ENCODE measurements at places on chromosomes 7 and 10.

GRCh38 chr7:45689011-45689796 lies 115.0 kb downstream of the ADCY1 start:
- no peak for DNase-seq

DNA sequence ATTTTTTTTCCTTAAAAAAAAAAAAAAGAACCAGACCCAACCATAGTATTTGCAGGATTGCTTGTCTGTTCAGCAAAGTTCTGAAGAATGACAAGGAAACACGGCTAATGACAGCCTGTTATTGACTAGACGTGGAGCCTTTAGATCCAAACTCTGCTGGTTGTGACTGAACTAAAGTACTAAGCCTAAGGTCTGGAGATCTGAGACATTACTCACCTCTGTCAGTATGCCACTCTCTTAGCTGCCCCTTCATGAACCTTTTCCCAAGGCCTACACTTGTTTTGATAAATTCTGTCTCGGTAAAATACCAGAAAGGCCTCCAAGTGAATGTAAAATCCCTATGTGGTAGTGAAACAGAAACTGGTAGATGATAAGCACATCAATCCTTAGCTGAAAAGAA lies 101.0 kb downstream of the CABCOCO1 start:
- DNase-seq: no peak

- no peak for DNase-seq
Measured at GRCh38 chr10:62590306-62590705, 214.2 kb upstream of the ADO start.

GRCh38 chr7:43570688-43571365 lies 12.1 kb upstream of the STK17A start:
- DNase-seq: no peak

- no peak for DNase-seq
Measured at GRCh38 chr7:78253850-78254725, 455.5 kb downstream of the PHTF2 start.

DNA sequence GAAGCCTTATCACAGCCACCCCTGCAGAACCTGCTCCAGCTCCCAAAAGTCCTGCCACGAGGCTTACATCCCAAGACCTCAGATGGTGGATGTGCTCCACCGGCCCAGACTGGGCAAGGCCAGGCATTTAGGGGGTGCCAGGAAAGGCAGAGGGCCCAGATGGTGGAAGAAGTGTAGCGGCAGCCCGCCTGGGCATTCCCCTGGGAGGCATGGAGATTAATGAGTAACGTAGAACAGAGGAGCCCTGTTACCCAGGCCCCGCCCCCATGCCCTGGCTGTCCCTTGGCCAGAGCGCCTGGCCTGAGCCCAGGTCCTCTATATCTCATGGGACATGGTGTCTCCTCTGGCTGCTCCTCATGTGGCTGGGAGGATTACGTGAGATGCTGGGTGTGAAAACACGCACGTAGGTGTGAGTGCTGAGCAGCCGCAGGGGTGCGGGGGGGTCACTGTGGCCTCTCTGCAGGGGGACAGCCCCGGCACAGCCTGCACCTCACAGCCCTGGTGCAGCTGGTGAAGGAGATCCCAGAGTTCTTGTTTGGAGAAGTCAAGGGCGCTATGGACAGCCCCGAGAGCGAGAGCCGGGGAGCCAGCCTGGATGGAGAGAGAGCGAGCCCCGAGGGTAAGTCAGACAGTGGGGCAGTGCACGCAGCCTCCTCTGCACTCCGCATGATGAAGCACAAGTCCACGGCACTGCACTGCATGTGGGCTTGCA lies 52.9 kb downstream of the ZNF467 start:
- DNase-seq: no peak

- DNase-seq: no peak
Measured at GRCh38 chr10:4557469-4557868, 268.5 kb upstream of the AKR1E2 start.

DNA sequence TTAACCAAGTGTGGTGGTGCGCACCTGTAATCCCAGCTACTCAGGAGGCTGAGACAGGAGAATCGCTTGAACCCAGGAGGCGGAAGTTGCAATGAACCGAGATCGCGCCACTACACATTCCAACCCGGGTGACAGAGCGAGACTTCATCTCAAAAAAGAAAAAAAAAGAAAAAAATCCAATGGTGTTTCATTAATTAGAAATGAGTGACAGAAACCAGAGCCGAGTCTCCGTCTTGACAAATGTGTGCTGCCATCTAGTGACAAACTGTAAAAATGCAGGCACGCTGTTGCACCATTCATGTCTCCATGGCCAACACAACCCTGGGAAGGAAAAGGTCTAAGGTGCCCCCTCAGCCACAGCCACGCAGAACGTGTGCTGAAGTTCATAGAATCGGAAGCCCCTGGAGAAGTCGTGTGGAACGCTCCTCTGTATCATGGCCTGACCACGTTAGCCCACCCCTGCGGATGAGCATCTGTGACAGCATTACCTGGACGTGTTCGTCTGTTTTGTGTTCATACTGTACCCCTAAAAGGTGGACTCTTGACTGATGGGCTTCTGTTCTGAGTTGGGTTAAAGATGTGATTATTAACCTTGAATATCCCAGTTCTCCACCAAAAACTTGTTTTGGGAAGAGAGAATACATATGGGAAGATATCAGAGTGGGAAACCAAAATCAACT lies 94.9 kb downstream of the LYZL2 start:
- DNase-seq: no peak

DNA sequence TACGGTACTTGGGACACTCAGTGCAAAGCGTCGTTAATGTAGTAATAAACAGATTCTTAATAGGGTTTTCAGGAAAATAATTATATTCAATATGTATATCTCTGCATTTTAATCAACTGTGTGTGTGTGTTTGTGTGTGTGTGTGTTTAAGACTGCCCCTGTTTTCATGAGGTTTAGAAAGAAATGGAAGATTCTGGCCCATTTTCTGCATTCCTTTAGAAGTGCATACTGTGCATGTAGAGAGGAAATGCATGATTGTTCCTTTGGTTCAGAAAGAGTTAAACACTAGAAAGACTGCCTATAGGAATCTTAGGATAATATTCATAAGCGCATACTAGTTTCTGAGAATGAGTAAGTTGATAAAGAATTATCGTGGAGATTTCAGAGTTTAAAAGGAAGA lies 975 bp downstream of the CNTNAP2 start:
- DNase-seq: no peak

GRCh38 chr10:103616705-103617601 lies 123.4 kb downstream of the NEURL1 start:
- DNase-seq: peak; percentile 61

DNA sequence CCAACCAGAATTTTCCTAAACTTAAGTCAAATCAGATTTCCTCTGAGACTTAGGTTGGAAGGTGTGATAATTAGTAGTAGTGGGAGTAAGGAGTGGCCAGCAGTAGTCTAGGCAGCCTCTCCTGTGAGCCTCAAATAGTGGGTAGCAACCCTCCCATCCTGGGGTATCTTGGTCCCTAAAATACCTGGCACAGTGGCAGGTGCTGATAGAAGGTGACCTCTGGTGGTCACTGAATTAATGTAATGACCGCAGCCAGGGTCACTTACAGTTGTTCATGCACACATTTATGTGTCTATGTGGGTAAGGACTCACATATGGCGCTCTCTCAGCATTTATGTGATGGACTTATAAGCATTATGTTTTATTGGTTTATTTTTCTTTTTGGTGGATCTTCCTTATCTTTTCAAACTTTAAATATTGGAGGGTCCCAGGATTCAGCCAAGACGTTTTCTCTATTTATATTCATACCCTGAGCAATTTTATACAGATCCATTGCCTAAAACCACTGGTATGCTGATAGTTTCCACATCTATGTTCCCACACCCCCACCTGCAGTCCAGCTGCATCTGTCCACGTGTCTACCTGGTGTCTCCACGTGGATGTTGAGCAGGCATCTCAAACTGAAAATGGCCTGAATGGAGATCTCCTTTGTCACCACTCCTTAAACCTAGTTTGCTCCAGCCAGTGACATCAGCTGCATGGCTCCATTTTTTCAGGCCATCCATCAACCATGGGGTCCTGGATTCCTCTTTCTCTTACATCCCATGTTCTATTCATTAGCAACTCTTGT lies 18.3 kb downstream of the BMPER start:
- no peak for DNase-seq

GRCh38 chr7:95045236-95045923 lies 138.0 kb downstream of the PPP1R9A start:
- DNase-seq: no peak

- DNase-seq: no peak
Measured at GRCh38 chr7:155529845-155530244, 16.5 kb downstream of the CNPY1 start.

GRCh38 chr10:97805949-97806348 lies 34.1 kb upstream of the SFRP5 start:
- no peak for DNase-seq

- DNase-seq: peak; percentile 72
Measured at GRCh38 chr10:33334805-33335550, 511 bp upstream of the NRP1 start.

DNA sequence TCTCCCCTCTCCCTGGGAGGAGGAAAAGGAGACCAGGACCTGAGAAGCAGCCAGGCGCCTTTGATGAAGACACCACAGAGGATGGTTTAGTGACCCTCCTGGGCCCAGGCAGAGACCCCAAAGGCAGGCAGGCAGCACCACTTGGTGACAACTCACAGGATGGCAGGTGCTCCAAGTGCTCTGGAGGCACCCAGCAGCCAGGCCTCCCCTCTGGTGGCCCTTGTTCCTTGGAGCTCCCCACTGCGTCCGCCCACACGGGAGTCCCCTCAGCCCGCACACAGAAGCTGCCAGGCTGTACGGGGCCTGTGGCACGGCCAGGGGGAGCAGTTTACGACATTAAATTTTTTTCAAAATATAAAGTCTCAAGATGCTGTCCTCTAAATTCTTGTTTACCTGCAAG lies 607.1 kb upstream of the FOXK1 start:
- DNase-seq: no peak

GRCh38 chr7:69962186-69963065 lies 364.2 kb downstream of the AUTS2 start:
- no peak for DNase-seq

- no peak for DNase-seq
Measured at GRCh38 chr7:128164061-128164954, 76.8 kb upstream of the LEP start.

DNA sequence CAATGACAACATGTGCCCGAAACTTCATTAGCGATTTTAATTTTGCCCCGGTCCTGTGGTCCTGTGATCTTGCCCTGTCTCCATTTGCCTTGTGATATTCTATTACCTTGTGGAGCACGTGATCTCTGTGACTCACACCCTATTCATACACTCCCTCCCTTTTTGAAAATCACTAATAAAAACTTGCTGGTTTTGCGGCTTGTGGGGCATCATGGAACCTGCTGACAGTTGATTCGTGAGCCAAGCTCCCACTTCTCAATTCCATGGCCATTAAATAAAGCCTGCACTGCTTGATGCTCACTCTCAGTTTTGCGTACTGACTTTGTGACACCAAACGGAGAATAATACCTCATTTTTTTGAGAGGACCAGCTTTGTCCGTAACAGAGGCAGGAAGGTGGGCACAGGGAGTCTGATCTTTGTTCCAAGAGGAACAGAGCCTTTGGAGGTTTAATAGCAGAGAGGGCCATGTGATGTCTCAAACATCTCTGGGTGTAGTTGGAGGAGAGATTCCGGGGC lies 3.8 kb upstream of the ADAMTS14 start:
- no peak for DNase-seq

DNA sequence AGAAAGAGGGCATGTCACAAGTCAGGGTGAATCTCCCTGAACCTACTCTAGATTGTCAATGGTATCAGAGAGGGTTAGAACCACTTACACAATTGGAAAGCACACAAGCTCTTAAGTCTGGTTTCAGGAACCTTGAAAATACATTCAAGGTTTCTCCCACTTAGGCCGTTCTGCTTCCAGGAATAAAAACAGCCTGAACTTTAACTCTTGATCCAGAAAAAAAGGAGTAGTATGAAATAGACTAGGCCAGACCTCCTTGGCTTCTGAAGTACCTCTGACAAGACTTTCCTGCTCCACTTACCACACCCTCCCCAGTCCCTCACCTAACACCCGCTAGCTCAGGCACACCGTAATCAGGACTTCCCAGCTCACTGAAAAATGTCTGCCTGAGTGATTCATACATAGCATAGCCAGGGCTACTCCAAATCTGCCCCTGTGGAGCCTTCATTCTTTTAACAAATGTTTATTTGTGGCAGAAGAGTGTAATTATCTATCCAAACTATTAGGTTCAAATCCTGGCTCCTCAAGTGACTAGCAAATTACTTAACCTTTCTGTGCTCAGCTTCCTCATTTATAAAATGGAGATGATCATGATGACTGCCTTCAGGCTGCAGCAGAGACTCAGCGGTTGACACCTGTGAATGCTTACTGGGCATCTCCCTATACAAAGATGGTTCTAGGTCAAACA lies 30.3 kb upstream of the IL6 start:
- DNase-seq: no peak

DNA sequence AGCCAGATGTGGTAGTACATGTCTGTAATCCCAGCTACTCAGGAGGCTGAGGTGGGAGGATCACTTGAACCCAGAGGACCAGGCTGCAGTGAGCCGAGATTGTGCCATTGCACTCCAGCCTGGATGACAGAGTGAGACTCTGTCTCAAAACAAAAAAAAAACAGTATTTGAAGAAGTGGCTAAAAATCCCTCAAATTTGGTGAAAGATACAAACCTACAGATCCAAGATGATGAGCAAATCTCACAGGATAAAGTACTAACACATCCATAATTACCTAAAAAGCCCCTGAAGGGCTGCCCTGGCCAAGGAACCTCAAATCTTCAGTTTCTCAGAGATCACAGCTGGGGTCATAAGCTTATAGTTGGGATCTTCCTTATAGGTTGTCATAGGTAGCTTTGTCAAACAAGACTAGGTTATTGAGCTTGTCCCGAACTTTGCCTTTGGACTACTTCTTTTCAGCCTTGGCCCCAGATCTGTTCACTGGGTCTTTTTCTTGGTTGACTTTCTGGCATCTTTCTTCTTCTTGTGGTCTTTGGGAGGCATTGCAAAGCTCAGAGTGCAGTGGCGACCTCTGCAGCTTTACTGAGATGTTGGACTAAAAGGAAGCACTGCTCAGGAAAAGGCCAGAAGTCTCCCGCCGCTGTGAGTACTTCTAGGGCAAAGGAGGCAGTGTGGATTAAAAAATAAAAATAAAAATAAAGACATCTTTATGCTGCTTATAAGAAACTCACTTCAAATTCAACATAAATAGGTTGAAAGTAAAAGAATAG lies 28.6 kb upstream of the SAR1A start:
- no peak for DNase-seq

DNA sequence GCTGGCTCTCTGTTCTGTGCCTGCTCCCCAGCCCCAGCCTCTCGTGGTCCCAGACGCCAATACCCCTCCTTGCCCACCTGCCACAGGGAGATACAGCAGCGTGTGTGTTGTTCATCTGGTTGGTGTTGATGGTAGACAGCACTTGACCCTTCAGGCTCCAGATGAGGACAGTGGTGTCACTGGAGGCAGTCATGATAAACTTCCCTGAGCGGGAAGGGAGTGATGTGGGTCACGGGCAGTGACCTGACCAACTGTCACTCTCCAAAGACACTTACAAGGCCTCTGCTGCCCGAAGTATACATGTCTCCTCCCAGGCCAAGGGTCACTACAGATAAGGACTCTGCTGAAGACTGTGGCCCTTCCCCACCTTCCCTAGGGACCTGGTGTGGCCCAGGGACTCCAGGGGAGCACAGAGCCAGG lies 5.6 kb downstream of the TBL2 start:
- DNase-seq: no peak

- no peak for DNase-seq
Measured at GRCh38 chr10:24223953-24224352, 15.0 kb downstream of the KIAA1217 start.
